ENCODE measurements at places on chromosomes 3 and 15. TPM values are rescaled to one million over a fixed set of nuclear protein-coding genes. Genes with fewer than 3 reads are reported as not detected.

The GOLGA8M gene
- 0.52 TPM for total RNA-seq

The C3orf85 gene
- not detected for total RNA-seq

The CPA3 gene
- not detected for total RNA-seq

The ASB7 gene
- total RNA-seq, result 18.9 TPM

The FYTTD1 gene
- total RNA-seq, result 26.3 TPM

The ACKR2 gene
- total RNA-seq, result 0.26 TPM

The MAP1A gene
- total RNA-seq, result 42.0 TPM

The NR1I2 gene
- under 0.01 TPM for total RNA-seq

The SLC22A14 gene
- total RNA-seq, result under 0.01 TPM

The MKRN2OS gene
- total RNA-seq, result not detected

Measured in bronchial smooth muscle cell (primary cell).